Central memory CD8-positive, alpha-beta T cell (primary cell): ENCODE measurements at places on chromosomes 1 and 21.

GRCh38 chr1:32627596-32628162, 22.7 kb downstream of the ZBTB8OS start:
- H3K27me3 ChIP-seq = no peaks in the 10 kb centered on the region
- H3K27ac ChIP-seq = peak overlapping the region; percentile 95
- H3K4me1 ChIP-seq = peaks cover 30% of the 10 kb centered on the region
- peak; percentile 44 for DNase-seq
- peaks cover 21% of the 10 kb centered on the region for H3K36me3 ChIP-seq

GRCh38 chr1:32924881-32925344, 23.7 kb upstream of the TMEM54 start:
- peaks cover 68% of the 10 kb centered on the region for H3K27me3 ChIP-seq
- no peak overlapping the region for H3K27ac ChIP-seq
- H3K4me3 ChIP-seq = no peak overlapping the region
- DNase-seq = no peak
- H3K4me1 ChIP-seq = peaks cover 18% of the 10 kb centered on the region

GRCh38 chr1:221718381-221719277, 23.3 kb downstream of the DUSP10 start:
- H3K27me3 ChIP-seq = no peaks in the 10 kb centered on the region
- DNase-seq = no peak
- H3K36me3 ChIP-seq = peaks cover 23% of the 10 kb centered on the region
- H3K27ac ChIP-seq = no peak overlapping the region

- H3K4me3 ChIP-seq = no peak overlapping the region
- H3K27me3 ChIP-seq = peaks cover 6% of the 10 kb centered on the region
- H3K4me1 ChIP-seq = peaks cover 6% of the 10 kb centered on the region
- no peak for DNase-seq
- H3K27ac ChIP-seq = no peak overlapping the region
Measured at GRCh38 chr1:90204023-90204590, 209.2 kb downstream of the ZNF326 start.

DNA sequence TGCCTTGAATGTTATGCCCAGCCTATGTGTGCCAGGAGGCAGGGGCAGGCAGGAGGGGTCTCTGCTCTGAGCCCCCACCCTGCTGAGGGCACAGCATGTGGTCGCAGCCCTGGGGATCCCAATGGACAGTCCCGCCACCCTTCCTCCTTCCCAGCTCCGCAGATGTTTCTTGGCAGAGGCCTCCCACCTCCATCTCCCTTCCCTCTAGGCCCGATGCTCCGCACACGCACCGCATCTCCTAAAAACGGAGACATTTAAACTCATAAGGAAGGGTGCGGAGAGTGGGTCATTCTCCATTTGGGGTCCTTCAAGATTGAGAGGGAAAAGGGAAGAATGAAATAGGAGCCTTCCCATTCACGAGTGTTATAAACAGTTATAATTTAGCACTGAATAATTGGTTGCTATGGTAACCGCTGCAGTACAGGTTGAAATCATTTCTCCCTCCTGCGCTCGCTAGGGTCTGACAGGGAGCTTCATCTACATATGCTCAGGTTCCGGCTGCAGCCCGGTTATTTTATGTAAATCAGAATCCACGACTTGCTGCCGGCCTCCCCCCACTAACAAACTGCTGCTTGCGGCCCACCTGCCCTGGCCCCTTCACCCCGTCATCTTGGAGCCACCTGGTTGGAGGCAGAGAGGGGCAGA, 16.0 kb downstream of the CHD5 start:
- H3K27ac ChIP-seq = no peak overlapping the region
- H3K4me3 ChIP-seq = no peak overlapping the region
- no peaks in the 10 kb centered on the region for H3K4me1 ChIP-seq
- H3K36me3 ChIP-seq = no peaks in the 10 kb centered on the region
- H3K27me3 ChIP-seq = peaks cover 90% of the 10 kb centered on the region
